Stomach (tissue), 19 donors: ENCODE measurements at places on chromosomes 5 and 9. TPM values are rescaled to one million over a fixed set of nuclear protein-coding genes. Genes with fewer than 3 reads are reported as not detected.

DNA sequence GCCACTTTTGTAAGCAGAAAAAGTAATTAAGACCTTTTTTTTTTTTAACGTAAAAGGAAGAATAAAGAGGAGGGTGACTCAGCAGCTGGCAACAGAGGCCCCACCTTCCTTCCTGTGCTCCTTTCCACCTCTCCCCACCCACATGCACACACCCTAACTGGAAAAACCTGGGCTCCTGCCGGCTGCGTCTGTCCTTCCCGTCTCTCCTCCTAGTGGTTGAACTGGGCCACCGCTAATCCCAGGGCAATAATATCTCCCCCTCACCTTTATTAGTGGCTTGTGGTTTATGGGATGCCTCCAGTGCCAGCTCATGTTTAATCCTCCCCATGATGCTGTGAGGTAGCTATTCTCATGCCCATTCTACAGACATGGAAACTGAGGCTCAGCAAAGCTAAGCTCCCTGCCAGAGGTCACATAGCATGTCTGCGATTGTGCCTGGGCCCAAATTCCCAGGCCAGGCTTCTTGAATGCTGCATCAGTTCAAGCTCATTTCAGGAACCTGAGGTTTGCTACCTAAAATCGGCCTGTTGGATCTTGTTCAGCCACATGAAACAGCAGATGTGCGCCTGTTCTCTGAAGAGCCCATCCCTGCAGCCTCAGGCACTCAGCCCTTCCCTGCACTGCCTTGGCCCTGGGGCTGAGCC, 60.9 kb upstream of the IL17B start:
- no peaks in the 10 kb centered on the region for H3K36me3 ChIP-seq
- peak overlapping the region; percentile 13 for H3K27ac ChIP-seq
- peak; percentile 93 for DNase-seq
- no peaks in the 10 kb centered on the region for H3K27me3 ChIP-seq

TAF9 gene
- 54.2 TPM for total RNA-seq

HMGCR gene
- total RNA-seq = 49.8 TPM

DNA sequence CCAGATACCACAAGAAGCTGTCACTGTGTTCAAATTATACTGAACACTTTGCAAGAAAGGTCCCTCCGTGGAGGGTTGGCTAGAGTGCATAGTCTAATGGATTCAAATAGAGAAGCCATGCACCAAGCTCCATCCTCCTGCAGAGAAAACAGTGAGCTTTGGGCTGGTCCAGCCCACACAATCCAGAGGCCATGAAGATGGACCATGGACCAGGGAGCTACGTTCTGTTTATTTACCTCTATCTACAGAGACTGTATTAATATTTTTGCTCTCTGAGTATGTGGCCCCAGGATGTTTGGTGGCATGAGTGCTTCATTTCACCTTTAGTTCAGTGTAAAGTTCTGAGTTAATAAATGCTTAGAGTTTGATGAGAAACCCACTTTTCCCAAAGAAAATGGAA, 114.8 kb upstream of the PJA2 start:
- H3K4me3 ChIP-seq = no peak overlapping the region
- H3K27ac ChIP-seq = no peak overlapping the region
- DNase-seq = no peak
- H3K27me3 ChIP-seq = no peaks in the 10 kb centered on the region
- H3K4me1 ChIP-seq = no peaks in the 10 kb centered on the region

- no peaks in the 10 kb centered on the region for H3K4me1 ChIP-seq
- no peak for DNase-seq
- H3K27me3 ChIP-seq = no peaks in the 10 kb centered on the region
- peak overlapping the region; percentile 92 for H3K27ac ChIP-seq
These were observed 61.1 kb downstream of the DPYSL3 start for GRCh38 chr5:147448766-147449165.

TMEM174 gene
- not detected for total RNA-seq

DNA sequence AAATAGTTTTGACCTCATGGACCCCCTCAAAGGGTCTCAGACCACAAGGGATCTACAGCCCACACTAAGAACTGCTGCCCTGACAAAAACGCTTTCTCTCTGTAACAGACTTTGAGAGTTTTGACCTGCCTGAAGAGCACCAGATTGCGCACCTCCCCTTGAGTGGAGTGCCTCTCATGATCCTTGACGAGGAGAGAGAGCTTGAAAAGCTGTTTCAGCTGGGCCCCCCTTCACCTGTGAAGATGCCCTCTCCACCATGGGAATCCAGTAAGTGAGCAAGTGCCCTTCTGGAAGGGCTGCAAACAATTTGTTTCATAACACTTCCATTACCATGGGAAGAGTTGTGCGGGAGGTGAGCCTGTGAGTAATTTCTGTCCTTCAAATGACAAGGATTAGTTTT, 6.0 kb downstream of the PTTG1 start:
- H3K27ac ChIP-seq = no peak overlapping the region
- H3K27me3 ChIP-seq = no peaks in the 10 kb centered on the region
- H3K36me3 ChIP-seq = no peaks in the 10 kb centered on the region

P4HA2 gene
- 31.7 TPM for total RNA-seq
